ENCODE measurements at places on chromosomes 12 and 14.

DNA sequence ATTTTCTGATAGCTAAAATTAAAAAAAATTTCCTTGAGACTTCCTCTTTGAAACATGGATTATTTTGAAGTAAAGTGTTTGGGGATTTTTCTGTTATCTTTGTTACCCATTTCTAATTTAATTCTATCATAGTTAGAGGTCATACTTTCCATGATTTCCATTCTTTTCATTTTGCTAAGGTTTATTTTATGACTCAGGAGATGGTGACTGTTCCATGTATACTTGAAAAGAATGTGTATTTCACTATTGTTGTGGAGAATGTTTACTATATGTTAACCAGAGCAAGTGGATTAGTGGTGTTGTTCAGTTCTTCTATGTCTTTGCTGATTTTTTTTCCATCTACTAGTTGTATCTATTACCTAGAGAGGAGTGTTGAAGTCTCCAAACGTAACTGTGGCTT, 250.5 kb upstream of the PELI2 start:
- DNase-seq, result peak; percentile 38

- no peak for DNase-seq
Measured at GRCh38 chr14:75804570-75805275, 143.7 kb downstream of the TTLL5 start.

DNA sequence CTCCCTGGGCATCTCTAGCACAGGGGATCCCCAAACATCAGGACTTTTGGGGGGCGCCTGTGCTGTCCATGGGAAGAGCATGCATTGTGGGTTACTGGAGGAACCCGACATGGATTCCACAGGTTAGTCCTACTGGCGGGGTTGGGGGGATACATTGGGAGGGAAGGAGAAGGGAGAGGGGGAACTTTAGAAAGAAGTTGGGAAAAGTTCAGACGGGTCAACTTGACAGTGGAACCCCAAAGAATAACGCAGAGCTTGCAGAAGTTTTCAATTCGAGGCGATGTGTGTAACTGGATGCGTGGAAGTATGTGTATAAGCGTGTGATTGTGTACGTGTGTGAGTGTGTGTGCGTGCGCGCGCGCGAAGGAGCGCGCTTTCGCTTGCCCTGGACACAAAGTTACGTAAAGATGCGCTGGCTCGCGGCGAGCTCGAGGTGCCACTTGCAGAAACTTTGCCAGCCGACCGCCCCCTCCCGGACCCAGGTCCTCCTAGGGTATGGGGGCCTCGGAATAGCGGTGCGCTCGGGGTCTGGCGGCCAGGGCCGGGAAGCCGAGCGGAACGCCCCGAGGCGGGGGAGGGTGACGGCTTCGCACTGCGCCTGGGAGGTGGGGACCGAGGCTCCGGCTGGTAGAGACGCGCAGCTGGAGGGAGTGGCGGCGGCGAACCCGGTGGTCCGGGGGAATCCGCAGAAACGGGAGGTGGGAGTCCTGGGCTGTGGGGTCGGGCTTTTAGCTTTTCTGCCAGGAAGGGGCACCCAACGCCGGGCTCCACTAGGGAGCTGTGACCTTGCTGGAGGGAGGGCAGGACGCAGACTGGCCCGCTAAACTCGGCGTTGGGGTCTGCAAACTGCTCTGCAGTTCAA, 669 bp downstream of the RFX4 start:
- no peak for DNase-seq

- DNase-seq, result no peak
Measured at GRCh38 chr14:103140316-103141109, 17.3 kb downstream of the TNFAIP2 start.

- DNase-seq, result peak; percentile 93
Measured at GRCh38 chr14:24366721-24367513, 1.1 kb upstream of the NFATC4 start.

GRCh38 chr12:130351326-130351725, 13.6 kb downstream of the PIWIL1 start:
- no peak for DNase-seq

- no peak for DNase-seq
Measured at GRCh38 chr12:4865246-4865645, 44.5 kb upstream of the KCNA1 start.

Data from iris pigment epithelial cell (primary cell).